ENCODE measurements at places on chromosomes 2 and 18.

- DNase-seq, result no peak
These were observed 129.4 kb upstream of the MAPRE2 start for GRCh38 chr18:34911661-34912384.

- DNase-seq, result no peak
These were observed 589 bp upstream of the DAW1 start for GRCh38 chr2:227870710-227871374.

GRCh38 chr2:186806591-186806990 lies 42.4 kb downstream of the ZSWIM2 start:
- DNase-seq, result no peak

GRCh38 chr2:185128996-185129395 lies 530.7 kb downstream of the ZNF804A start:
- DNase-seq, result no peak

- DNase-seq, result no peak
These were observed 208.6 kb downstream of the C1D start for GRCh38 chr2:67854103-67854743.

- no peak for DNase-seq
These were observed 32.1 kb upstream of the RHOB start for GRCh38 chr2:20414806-20415205.

- DNase-seq, result no peak
These were observed 68.6 kb downstream of the COL6A3 start for GRCh38 chr2:237345411-237345810.

DNA sequence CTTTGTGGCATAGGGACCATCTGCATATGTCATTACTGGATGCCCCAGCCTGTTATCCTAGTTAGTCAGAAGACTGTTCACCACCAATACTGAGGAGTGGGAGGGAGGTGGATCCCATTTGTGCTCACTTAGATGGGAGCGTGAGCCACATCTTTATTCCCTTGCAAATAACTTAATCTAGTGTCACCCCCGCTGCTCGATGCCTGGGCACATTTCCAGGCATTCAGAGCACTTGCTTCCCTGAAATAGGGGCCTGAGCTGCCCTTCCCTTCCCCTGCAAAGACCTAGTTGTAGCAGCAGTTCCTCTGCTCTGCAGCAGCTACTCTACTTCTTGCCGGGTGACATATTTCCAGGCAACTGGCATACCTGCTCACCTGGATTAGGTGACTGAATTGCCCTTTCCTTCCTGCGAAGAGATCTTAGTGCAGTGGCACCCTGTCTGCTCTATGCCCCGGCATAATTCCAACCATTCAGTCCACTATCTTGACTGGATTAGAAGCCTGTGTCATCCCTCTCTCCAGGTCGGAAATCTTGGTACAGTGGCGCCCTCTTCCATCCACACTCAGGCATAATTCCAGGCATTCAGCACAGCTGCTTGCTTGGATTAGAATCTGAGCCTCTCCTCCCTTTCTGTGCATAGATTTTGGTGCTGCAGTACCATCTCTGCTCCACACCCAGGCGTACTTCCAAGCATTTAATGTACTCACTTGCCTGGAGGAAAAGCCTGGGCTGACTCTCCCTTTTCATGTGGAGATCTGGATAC lies 1389.1 kb upstream of the TMEFF2 start:
- no peak for DNase-seq

DNA sequence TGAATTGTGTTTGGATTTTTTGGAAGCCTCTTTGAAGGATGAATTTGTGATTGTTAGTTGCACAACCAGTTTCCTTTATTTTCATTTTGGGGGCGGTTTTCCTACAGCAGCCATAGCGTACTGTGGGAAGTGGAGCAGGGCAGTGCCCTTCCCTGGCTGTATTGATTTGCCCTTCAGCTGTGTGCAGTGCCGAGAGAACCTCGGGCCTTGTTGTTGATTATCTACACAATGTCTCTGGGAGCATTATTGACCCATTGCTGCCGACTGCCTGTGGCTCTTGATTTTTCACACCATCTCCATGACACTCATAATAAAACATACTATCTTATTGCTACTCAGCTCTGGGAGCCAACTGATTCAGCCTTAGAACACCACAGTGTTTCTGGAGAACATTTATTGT lies 162.2 kb upstream of the BOD1L2 start:
- no peak for DNase-seq

GRCh38 chr2:23745726-23746105 lies 181.2 kb downstream of the ATAD2B start:
- DNase-seq, result no peak

GRCh38 chr2:116842164-116842563 lies 972.3 kb upstream of the DDX18 start:
- DNase-seq, result no peak

- DNase-seq, result no peak
These were observed 288 bp upstream of the RDH14 start for GRCh38 chr2:18560797-18561085.

DNA sequence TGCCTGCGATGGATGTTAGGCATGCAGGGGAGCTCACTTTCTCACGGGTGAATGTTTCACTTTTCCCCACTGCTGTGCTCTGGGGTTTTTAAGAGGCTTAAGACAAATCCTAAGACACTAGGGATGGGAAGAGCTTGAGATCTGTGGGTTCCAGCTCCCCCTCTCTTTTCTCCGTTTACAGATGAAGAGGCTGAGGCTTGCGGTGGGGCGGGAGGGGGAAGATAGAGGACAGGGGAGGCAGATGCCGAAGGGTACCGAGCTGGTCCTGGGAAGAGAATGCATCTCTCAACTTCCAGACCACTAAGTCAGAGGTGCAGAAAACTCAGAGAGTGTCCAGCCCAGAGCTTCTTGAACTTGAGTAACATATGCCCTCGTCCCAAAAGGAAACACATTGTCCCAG lies 8.2 kb upstream of the ATOH8 start:
- DNase-seq, result no peak

- DNase-seq, result no peak
These were observed 128.7 kb downstream of the NCKAP5 start for GRCh38 chr2:133439565-133439920.

GRCh38 chr18:29259838-29260237 lies 1082.9 kb upstream of the CDH2 start:
- no peak for DNase-seq

DNA sequence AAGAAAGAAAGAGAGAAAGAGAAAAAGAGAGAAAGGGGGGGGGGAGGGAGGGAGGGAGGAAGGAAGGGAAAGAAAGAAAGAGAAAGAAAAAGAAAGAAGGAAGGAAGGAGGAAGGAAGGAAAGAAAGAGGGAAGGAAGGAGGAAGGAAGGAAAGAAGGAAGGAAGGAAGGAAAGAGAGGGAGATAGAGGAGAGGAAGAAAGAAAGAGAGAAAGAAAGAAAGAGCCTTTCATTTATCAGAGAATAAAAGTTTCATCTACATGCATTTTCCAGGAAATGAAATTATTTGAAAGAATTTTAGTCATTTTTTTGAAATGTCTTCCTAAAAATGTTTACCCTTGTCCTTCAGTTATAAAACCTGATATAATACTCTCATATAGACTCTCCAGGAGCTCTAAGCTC lies 172.4 kb downstream of the TRABD2A start:
- DNase-seq, result no peak

DNA sequence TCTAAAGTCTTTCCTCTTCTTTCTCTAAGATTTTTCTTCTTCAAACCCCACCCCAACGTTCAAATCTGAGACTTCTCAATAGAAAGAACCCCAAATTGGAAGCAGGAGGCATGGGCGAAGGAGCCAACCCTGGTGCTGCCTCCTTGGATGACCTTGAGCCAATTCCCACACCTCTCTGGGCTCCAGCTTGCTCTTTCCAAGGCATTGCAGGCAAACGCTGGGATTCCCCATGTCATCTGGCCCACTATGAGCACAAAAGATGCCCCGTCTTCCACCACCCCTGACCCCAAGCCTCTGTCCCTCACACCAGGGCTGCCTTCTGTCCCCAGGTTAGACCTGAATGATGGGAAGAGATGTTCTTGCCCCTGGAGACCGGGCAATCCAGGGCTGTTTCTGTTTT lies 57.0 kb downstream of the TTC32 start:
- DNase-seq, result no peak

DNA sequence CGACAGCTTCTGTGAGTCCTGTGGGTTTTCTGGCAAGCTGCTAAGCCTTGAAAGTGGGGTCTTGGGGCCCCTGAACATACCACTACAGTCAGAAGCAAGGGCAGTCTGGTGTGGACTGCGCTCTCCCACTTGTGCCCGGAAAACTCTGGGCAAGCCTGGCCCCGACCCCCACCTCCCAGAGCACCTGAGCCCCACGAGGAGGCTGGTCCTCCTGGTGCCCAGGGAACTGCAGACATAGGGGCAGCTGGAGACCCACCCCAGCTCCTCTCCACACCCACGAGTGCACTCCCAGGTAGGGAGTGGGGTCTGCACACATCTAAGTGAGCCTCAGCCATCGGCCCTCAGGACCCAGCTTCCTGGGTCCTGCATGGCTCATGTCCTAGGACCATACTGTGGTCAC lies 16.2 kb upstream of the GPC1 start:
- DNase-seq, result no peak

DNA sequence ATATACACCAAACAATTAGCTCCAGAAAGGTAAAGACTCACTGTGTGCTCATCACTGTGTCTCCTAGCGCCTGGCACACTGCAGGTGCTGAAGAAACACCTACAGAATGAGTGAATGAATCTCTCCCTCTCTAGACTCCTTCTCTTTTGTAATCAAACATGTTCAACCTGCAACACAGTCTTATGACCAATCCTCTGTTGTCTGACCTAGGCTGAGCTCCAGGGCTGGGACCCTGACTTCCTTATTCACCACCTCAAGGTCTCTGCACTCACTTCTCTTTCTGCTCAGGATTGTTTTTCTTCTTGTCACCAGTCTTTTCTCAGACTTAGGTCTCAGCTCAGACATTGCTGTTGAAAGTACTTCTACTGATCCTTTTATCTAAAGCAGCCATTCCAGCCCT lies 9.8 kb downstream of the CKAP2L start:
- DNase-seq, result no peak

DNA sequence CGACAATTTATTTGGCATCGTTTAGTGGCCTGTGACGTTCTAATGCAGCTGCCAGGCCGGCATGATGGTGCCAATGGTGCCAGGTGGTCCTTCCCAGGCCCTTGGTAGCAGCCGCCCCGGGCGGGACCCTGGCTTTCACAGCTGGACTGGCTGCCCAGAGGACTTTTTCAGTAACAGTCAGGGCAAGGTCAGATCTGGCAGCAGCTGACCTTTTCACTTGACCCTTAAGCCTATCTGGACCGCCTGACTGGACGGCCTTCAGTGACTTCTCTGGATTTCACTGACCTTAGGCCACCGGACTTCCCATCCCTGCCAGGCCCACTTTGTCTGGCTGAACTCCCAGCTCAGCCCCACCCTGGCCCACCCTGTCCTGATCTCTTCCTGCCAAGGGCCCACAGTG lies 15.9 kb downstream of the TRIB2 start:
- DNase-seq, result no peak

- DNase-seq, result no peak
These were observed 97.5 kb upstream of the KCNJ3 start for GRCh38 chr2:154600927-154601494.

DNA sequence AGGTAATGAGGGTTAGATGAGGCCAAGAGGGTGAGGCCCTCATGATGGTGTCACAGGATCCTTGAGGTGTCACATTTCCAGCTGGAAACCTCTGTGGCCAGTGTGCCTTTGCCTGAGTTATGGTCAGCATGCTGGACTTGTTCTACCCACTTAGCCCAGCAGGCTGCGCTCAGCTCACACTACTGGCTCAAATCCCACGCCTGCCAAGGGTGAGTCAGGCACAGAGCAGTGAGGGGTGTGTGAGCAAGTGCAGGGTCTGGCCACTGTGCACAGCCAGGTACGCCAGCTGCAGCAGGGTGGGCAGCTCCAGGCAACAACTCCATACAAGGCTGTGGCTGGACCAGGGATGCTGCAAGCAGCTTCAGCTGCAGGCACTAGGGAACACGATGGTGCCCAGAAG lies 616.6 kb upstream of the FSHR start:
- no peak for DNase-seq

- DNase-seq, result no peak
These were observed 3.0 kb downstream of the ZNF516 start for GRCh38 chr18:76491776-76492668.

- DNase-seq, result no peak
These were observed 112.9 kb downstream of the CLIP4 start for GRCh38 chr2:29227935-29228675.

GRCh38 chr2:197628043-197628500 lies 47.3 kb downstream of the RFTN2 start:
- DNase-seq, result no peak

- peak; percentile 66 for DNase-seq
These were observed 55.8 kb downstream of the ASXL2 start for GRCh38 chr2:25822190-25823117.

- DNase-seq, result no peak
These were observed 2.6 kb downstream of the DYSF start for GRCh38 chr2:71455741-71456569.

DNA sequence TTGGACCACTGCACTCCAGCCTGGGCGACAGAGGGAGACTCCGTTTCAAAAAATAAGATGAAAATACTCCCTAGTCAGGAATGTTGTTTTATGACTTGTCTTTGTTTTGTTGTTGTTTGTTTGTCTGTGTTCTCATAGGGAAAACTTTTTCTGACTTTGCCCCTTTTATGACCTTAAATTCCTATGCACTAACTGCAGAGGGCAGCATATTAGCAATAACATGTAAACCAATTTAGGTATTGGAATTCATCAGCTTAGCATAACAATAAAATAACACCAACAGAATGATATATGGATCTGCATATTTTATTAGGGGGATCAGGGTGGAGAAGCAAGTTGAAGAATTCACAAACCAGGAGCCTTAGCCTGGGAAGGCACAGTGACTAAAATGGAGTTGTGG lies 631.5 kb downstream of the SUCLG1 start:
- no peak for DNase-seq

- DNase-seq, result no peak
These were observed 81.4 kb downstream of the ACAA2 start for GRCh38 chr18:49731860-49732311.

GRCh38 chr2:128271911-128272600 lies 46.6 kb downstream of the HS6ST1 start:
- DNase-seq, result no peak

GRCh38 chr2:158776231-158776630 lies 18.9 kb upstream of the DAPL1 start:
- no peak for DNase-seq

GRCh38 chr2:214310319-214310718 lies 100.5 kb upstream of the VWC2L start:
- no peak for DNase-seq

GRCh38 chr2:197705912-197706838 lies 1.0 kb downstream of the MARS2 start:
- peak; percentile 12 for DNase-seq

- DNase-seq, result no peak
These were observed 291.3 kb upstream of the TANK start for GRCh38 chr2:160868891-160869290.
